ENCODE measurements at places on chromosomes 3 and 15. TPM values are rescaled to one million over a fixed set of nuclear protein-coding genes. Genes with fewer than 3 reads are reported as not detected.

DNA sequence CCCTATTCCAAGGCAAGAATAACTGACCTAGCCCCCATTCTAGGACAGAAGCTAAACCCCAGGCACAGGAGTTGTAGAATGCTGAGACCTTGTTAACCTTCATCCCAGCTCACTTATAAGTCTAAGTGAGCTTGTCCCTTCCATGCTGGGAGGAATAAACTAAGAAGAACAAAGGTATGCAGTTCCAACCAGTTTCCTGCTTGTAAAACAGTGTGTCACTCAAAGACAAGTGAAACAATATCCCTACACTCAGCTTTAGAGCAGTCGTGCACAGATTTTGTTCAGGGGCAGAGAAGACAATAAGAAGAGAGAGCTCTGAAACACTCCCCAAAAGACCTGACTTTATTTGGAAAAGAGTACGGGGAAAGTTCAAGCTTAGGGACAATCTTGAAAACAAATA lies 292.1 kb downstream of the CGGBP1 start:
- no peak overlapping the region for H3K27ac ChIP-seq
- H3K4me1 ChIP-seq = no peaks in the 10 kb centered on the region
- no peak overlapping the region for H3K4me3 ChIP-seq
- no peaks in the 10 kb centered on the region for H3K27me3 ChIP-seq
- no peaks in the 10 kb centered on the region for H3K36me3 ChIP-seq

GRCh38 chr15:79881668-79882067 lies 15.1 kb downstream of the MTHFS start:
- no peaks in the 10 kb centered on the region for H3K27me3 ChIP-seq
- no peaks in the 10 kb centered on the region for H3K4me1 ChIP-seq
- no peak overlapping the region for H3K27ac ChIP-seq

DNA sequence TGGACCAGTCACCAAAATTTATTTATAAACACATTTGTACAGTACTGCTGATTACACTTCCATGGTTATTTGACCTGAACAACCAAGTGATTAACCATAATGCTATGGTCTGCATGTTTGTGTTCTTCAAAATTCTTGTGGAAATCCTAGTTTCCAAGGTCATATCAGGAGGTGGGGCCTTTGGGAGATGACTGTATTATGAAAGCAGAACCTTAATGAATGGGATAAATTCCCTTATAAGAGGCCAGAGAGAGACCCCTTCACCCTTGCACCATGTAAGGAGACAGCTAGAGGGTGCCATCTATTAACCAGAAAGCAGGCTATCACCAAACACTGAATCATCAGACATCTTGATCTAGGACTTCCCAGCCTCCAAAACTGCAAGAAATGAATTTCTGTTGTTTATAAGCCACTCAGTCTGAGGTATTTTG lies 1.9 kb downstream of the SCAPER start:
- H3K4me1 ChIP-seq = peaks cover 31% of the 10 kb centered on the region
- no peaks in the 10 kb centered on the region for H3K36me3 ChIP-seq
- H3K4me3 ChIP-seq = no peak overlapping the region
- H3K27me3 ChIP-seq = no peaks in the 10 kb centered on the region
- DNase-seq = no peak

- no peaks in the 10 kb centered on the region for H3K4me1 ChIP-seq
- no peak overlapping the region for H3K4me3 ChIP-seq
- no peaks in the 10 kb centered on the region for H3K27me3 ChIP-seq
- no peaks in the 10 kb centered on the region for H3K36me3 ChIP-seq
Measured at GRCh38 chr3:105912891-105913290, 44.1 kb upstream of the CBLB start.

DNA sequence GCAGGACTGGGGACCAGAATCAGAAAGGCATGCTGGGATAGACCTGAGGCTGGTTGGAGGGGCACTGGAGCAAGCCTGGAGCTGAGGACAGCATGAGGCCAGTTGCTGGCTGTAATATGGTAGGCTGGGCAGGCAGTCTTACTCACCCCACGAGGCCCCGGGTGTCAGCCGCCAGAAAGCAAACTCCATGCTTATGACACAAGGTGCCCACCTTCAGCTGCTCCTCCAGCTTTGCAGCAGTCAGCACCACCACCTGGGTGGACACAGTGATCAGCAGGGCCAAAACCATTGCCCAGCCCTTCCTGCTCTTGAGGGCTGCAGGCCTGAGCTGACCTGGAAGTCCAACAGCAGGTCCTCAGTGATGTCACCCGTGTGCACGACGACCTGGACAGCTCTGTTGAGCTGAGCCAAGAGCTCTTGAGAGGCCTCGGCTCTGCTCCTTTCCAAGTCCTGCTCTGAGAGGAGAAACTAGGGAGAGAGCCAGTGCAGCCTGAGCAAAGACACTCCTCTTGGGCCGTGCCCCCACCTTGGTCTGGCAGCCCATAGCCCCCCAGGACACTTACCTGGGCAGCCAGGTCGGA lies 747 bp downstream of the UBA7 start:
- H3K27ac ChIP-seq = peak overlapping the region; percentile 87
- peaks cover 39% of the 10 kb centered on the region for H3K36me3 ChIP-seq
- H3K4me3 ChIP-seq = peak overlapping the region; percentile 73
- H3K27me3 ChIP-seq = no peaks in the 10 kb centered on the region

DNA sequence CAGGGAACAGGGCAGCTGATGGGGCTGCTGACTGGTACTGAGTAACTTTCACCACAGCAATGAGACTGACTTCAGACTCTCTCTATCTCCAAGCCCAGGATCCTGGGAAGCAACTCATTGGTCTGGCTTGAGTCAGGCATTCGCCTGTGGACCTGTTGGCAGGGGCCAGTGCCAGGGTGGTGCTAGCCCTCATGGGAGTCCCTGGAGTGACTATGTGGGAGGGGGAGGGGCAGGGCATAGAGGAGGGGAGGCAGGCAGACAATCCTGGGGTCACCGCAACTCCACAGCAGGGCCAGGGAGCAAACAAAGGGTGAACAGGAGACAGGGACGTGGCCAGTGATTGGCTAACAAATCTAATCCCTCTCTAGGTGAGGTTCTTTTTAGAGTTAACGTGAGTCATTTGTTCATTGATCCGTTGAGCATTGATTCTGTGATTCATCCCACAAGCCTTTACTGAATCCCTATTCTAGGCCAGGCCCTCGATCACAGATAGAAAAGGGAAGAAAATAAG lies 71.8 kb downstream of the CEMIP start:
- peaks cover 15% of the 10 kb centered on the region for H3K4me1 ChIP-seq
- H3K27me3 ChIP-seq = no peaks in the 10 kb centered on the region
- no peak overlapping the region for H3K4me3 ChIP-seq
- no peak overlapping the region for H3K27ac ChIP-seq
- H3K36me3 ChIP-seq = no peaks in the 10 kb centered on the region

The ALCAM gene
- total RNA-seq = 390 TPM

The CSPG4 gene
- total RNA-seq = 14.5 TPM

The CMTM8 gene
- 28.7 TPM for total RNA-seq

All from upper lobe of left lung (tissue), 6 donors.